ENCODE measurements at places on chromosomes 3 and 15.

DNA sequence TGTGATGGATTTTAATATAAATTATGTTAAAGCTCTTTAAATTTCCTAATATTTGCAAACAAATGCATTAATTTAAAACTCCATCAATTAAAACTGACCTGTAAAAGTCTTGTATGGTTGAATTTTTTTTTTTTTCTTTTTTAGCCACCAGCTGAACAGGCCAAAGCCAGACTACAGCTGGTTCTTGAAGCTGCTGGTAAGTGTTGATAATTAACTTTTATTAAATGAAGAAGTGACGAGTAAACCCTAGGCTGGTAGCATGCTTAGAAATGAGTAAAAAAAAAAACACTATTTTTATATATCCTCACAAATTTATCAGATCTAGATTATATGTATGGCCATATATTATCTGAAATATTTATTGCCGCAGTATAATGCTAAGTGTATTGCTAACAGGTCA lies 216.3 kb upstream of the MLF1 start:
- DNase-seq: no peak

DNA sequence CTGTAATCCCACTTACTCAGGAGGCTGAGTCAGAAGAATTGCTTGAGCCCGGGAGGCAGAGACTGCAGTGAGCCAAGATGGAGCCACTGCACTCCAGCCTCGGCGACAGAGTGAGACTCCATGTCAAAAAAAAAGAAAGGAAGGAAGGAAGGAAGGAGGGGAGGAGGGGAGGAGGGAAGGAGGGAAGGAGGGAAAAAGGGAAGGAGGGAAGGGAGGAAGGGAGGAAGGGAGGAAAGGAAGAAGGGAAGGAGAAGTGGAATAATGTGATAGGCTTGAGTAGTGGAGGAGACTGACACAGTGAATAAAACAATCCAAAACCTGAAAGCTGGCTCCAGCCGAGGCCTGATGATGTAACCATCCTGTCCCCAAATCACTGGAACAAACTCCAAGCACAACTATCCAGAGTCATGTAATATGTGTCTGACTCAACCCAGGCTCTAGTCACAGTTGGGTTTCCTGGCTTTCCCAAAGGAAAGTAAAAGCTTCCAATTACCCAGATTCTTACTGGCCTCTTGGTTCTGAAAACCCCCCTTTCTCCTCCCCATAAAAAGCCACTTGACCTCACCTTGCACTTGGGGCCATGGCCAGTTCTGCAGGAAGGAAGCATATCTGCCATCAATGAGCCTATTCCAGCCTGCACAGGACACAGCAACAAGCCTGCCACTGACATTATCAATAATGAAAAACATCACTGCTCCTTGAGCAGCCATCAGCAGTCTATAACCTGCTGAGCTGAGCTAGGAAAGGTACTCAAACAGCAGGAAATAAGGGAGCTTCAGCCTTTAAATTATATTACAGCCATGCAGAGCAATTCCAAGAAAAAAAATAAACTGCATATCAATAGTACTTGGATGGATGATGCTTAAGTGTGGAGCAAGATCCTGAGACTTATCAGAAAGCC lies 48.3 kb downstream of the MB21D2 start:
- DNase-seq: no peak

DNA sequence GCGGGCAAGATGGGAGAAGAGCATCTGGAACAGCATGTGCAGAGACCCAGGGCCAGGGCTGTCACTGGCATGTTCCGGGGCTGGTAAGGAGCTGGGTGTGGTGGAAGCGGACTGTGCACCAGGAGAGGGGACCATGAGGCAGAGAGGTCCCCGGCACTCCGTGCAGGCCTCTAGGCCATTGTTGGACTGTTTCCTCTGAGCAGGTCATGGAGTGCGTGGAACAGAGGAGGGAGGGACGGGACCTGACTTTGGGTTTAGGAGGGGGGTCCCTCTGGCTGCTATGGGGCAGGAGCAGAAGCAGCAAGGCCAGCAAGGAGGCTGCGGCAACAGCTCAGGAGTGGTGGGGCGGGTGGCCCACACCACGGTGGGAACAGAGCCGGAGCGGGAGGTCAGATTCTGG lies 47.1 kb downstream of the TPRA1 start:
- DNase-seq: no peak

GRCh38 chr3:71258116-71258515 lies 325.4 kb downstream of the FOXP1 start:
- no peak for DNase-seq

DNA sequence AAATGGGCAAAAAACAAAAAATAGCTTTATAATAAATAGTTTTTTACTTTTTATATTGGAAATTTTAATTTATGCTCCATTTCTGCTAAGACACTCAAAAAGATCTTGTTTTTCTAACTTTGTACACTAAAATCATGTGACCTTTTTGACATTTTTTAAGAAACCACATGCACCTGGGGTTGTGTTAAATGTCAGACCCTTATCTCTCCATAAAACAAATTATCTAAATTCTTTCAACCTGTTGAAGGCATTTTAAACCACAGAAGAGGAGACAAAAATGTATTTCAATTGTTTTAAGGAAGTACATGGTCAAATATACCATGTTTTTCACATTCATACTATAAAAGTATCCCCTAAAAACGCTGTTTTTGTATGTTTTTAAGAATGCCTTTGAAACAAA lies 29.2 kb downstream of the IFT80 start:
- no peak for DNase-seq
